ENCODE measurements at places on chromosomes 7 and 10. TPM values are rescaled to one million over a fixed set of nuclear protein-coding genes. Genes with fewer than 3 reads are reported as not detected.

DNA sequence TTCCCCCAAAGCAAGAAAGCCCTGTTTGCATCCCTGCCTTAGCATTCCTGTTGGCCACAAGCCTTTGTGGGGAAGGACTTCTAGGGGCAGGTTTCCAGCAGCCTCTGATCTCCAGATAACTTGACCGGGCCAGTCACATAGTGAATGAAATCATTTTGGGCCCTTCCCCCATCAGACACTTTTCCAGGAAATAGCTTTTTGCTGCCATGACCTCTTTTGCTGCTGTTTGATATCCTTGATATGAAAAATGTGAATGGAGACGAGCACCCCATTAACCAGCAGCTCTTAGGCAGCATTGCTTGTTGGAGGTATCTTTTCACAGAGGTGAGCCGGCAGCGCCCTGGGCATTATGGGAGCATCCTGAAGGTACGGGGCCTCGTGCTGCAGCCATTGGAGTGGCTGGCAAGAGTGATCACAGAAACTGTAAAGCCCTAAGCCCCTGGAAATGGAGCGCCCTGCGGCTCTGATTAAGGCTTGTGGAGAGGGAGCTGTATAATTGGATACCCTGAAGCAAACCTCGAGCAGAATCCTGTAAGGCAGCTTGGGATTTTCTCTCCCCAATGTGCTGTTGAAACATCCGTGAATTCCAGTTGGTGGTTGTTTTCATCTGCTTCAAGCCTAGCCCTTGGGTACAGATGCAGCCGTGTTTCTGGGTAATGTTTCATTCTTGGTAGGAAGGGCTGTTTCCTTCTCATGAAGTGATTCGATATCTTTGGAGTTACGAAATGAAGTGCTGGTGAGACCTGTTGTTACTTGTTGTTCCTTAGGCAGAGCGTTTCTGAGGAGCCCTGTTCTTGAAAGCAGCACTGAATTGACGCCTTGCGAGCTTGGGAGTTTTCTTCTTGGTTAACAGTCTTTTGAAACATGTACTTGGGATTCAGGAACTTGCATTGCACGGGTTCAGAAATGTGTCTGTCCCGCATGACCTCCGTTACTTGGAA is 179.0 kb downstream of the PTEN start:
- peaks cover 3% of the 10 kb centered on the region for H3K27me3 ChIP-seq
- H3K4me1 ChIP-seq = peaks cover 11% of the 10 kb centered on the region
- no peak for DNase-seq
- no peak overlapping the region for H3K4me3 ChIP-seq
- peaks cover 5% of the 10 kb centered on the region for H3K36me3 ChIP-seq
- H3K27ac ChIP-seq = no peak overlapping the region

DNA sequence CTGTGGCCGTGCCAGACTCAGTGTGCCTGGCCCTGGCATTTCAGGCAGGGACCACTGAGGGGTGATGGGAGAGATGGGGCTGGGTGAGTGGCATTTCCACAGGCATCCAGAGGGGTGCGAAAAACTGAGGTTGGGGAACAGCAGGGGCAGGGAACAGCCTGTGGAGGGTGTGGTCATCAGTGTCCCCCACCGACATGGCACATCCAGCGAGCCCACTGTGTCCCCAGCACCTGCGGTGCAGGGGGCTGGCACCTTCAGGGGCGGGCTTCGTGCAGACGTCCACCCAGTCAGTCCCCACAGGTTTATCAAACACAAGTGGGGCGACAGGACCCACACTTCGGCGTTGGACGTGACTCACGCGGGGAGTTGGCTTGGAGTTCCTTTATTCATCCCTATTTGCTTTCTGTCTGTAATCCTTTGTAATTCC is 14.8 kb downstream of the CUX1 start:
- H3K27ac ChIP-seq = no peak overlapping the region
- no peak overlapping the region for H3K4me3 ChIP-seq
- H3K27me3 ChIP-seq = no peaks in the 10 kb centered on the region
- H3K4me1 ChIP-seq = no peaks in the 10 kb centered on the region

GRCh38 chr10:28714401-28715053 is 37.2 kb downstream of the BAMBI start:
- peaks cover 6% of the 10 kb centered on the region for H3K27me3 ChIP-seq
- H3K4me1 ChIP-seq = no peaks in the 10 kb centered on the region
- no peak overlapping the region for H3K27ac ChIP-seq
- no peak overlapping the region for H3K4me3 ChIP-seq

DNA sequence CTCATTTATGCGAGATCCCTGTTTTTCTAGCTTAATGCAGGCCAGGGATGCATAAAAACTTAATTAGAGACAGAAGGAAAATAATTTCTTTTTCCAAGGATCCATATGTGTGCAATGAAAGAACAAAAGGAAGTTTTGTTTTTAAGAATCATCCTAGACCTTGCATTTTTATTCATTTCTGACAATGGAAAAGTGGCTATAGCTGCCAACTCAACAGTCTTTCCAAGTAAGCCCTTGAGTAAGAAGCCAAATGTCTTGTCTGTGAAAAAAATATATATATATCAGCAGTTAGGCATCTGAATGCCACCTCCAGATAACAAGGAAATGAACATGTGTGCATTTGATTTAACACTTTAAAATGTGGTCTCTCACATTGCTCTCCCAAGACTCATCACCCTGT is 1397.6 kb downstream of the GATA3 start:
- no peak overlapping the region for H3K4me3 ChIP-seq
- H3K4me1 ChIP-seq = no peaks in the 10 kb centered on the region
- no peak overlapping the region for H3K27ac ChIP-seq
- no peak for DNase-seq

- no peaks in the 10 kb centered on the region for H3K27me3 ChIP-seq
- no peak overlapping the region for H3K4me3 ChIP-seq
- H3K36me3 ChIP-seq = no peaks in the 10 kb centered on the region
- no peaks in the 10 kb centered on the region for H3K4me1 ChIP-seq
Measured at GRCh38 chr7:117225536-117225935, 97.3 kb downstream of the WNT2 start.

DNA sequence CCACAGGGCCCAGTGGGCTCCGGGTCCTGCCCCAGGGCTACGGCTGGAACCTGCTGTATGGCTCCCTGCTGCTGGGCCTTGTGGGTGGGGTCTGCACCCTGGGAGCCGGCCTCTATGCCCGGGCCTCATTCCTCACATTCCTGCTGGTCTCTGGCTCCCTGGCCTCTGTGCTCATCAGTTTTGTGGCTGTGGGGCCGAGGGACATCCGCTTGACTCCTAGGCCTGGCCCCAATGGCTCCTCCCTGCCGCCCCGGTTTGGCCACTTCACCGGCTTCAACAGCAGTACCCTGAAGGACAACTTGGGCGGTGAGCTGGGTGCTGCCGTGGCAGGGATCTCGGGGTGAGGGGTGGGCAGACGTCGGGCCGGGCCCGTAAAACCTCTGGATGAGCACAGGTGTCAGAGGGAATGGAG is 4.4 kb downstream of the SLC12A9 start:
- no peaks in the 10 kb centered on the region for H3K27me3 ChIP-seq
- peaks cover 17% of the 10 kb centered on the region for H3K36me3 ChIP-seq
- H3K4me1 ChIP-seq = peaks cover 17% of the 10 kb centered on the region

- DNase-seq = no peak
- H3K27me3 ChIP-seq = no peaks in the 10 kb centered on the region
- H3K27ac ChIP-seq = no peak overlapping the region
Measured at GRCh38 chr7:90706072-90706716, 110.1 kb downstream of the CDK14 start.

- H3K27me3 ChIP-seq = no peaks in the 10 kb centered on the region
- no peaks in the 10 kb centered on the region for H3K36me3 ChIP-seq
- no peak overlapping the region for H3K4me3 ChIP-seq
Measured at GRCh38 chr10:85847085-85847484, 519.5 kb downstream of the GRID1 start.

DNA sequence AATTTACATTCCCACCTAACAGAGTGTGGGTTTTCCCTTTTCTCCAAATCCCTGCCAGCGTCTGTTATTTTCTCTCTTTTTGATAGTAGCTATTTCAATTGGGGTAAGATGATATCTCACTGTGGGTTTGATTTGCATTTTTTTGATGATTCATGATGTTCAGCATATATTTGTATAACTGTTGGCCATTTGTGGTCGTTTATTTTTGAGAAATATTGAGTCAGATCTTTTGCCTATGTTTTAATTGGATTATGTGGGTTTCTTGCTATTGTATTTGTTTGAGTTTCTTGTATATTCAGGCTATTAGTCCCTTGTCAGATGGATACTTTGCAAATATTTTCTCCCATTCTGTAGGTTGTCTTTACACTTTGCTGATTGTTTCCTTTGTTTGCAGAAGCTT is 193.8 kb downstream of the ABCA13 start:
- no peak overlapping the region for H3K27ac ChIP-seq
- H3K27me3 ChIP-seq = no peaks in the 10 kb centered on the region
- no peaks in the 10 kb centered on the region for H3K36me3 ChIP-seq
- no peak for DNase-seq

DNA sequence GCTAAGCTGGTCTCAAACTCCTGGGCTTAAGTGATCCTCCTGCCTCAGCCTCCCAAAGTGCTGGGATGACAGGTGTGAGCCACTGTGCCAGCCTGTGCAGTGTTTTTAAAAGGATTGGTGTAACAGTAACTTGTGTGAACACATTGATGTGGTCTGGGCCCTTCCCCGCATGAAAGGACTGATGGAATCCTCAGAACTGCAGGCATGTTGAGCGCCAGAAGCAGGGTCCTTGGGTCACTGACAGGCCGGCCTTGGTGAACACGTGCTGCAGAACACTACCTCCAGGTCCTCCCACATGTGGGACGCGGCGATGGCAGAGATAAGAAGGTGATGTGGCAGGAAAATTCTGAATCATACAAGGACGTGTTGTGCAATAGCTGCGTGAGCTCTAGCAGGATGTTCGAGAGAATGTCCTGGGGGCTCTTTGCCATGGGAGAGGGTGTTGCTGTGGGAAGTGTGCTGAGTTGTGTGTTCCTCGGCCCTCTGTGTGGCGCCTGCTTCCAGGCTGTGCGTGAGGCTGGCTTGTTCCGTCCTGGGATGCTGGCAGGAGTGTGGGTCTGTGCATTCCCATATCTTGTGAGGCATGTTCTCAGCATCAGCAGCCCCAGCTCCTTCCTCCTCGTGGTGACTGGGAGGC is 68.2 kb downstream of the DNAJB6 start:
- H3K36me3 ChIP-seq = peaks cover 15% of the 10 kb centered on the region
- H3K4me1 ChIP-seq = peaks cover 5% of the 10 kb centered on the region
- H3K27me3 ChIP-seq = no peaks in the 10 kb centered on the region
- no peak overlapping the region for H3K27ac ChIP-seq

Gene CCDC126
- total RNA-seq = 8.0 TPM

Gene NPSR1
- not detected for total RNA-seq

All from activated CD8-positive, alpha-beta memory T cell treated with anti-CD3 and anti-CD28 coated beads, Interleukin-2, amount 10 ng/mL, durations not matched to agents 7 days and 5 days (primary cell).